Tracheal epithelial cell (primary cell): ENCODE measurements at places on chromosomes 16 and 17. TPM values are rescaled to one million over a fixed set of nuclear protein-coding genes. Genes with fewer than 3 reads are reported as not detected.

DHX58 gene
- 6.0 and 10.8 TPM in 2 replicates for total RNA-seq

PLEKHH3 gene
- total RNA-seq = 15.7 and 33.5 TPM in 2 replicates

C1QBP gene
- total RNA-seq = 324 and 401 TPM in 2 replicates

TEKT5 gene
- 0.21 and 0.48 TPM in 2 replicates for total RNA-seq

FOXC2 gene
- under 0.01 and 0.21 TPM in 2 replicates for total RNA-seq

ZNF423 gene
- total RNA-seq = under 0.01 and 0.21 TPM in 2 replicates

NAT9 gene
- total RNA-seq = 34.0 and 37.7 TPM in 2 replicates

SEPTIN12 gene
- not detected in 2 replicates for total RNA-seq

CYGB gene
- total RNA-seq = 1.5 and 21.0 TPM in 2 replicates

CXCL16 gene
- 13.9 and 42.2 TPM in 2 replicates for total RNA-seq

KRTAP4-5 gene
- not detected in 2 replicates for total RNA-seq

DNAAF8 gene
- under 0.01 TPM in 1 of 2 replicates, not detected in the other for total RNA-seq

RAB11FIP4 gene
- total RNA-seq = 10.6 and 17.3 TPM in 2 replicates

KRTAP2-1 gene
- not detected in 2 replicates for total RNA-seq

SALL1 gene
- total RNA-seq = 0.48 TPM in 1 of 2 replicates, not detected in the other

CES5A gene
- total RNA-seq = not detected in 2 replicates
